ENCODE measurements at places on chromosomes 1 and 21.

DNA sequence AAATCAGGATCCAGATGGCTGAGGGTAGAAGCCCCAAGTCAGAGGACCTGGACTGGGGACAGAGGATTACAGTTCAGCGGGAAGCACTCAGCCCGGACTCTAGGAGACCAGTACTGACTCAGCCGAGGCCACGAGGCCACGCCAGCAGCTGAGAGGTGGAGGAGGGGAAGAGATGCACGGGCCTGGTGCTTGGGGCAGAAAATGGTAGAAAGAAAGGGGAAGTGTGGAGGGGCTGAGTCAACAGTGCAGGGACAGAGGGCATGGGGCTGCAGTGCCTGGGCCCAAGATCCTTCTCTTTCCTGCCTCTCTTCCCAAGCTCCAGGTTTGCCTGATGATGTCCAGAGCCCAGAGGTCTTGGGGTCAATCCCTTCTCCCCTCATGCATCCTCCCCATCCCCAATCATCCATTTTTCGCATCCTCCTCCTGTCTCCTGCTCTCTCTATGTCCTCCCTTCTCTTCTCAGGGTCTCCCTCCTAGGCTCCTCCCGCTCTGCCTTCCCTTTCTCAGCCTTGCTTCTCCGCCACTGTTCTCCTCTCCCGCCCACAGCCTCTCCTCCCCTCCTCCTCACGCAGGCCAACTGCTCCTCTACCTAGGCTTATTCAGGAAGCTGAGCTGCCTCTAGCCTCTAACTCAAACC lies 7.7 kb downstream of the ARHGEF2 start:
- no peak for DNase-seq

DNA sequence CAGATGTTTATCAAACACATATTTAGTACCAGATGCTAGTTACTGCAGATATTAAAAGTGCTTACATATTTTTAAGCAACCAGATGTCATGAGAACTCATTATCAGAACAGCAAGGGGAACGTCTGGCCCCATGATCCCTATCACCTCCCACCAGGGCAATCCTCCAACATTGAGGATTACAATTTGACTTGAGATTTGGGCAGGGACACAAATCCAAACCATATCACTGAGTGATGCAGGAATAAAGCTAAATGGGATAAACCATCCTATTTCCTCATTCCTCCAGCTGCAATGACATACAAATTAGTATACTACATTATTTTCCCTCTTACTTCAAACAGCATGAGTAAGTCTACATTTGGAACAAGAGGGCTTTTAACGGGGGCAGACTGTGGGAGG lies 3.1 kb upstream of the KCNK2 start:
- DNase-seq = no peak

DNA sequence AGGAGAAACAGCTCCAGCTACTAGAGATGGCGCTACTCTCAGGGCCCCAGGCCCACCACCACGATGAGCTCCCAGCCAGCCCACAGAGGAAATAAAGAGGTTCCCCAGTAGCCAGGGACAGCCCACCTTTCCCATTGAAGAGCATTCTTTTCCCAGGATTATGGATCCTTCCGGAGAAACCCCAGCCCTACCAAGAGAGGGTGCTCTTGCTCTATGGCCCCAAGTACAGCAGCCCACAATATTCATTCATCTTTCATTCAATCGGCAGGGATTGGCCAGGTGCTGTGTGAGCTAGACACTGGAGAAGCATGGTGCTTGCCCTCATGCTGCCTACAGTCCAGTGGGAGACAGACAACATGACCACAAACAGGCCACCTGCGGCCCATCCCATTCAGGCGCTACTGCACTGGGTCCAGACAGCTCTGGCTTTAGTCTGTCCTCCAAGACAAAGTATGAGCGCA lies 29.9 kb downstream of the PMVK start:
- DNase-seq = no peak

GRCh38 chr1:58779801-58780382 lies 4.0 kb downstream of the JUN start:
- DNase-seq = no peak

GRCh38 chr1:182391028-182391361 lies 595 bp downstream of the GLUL start:
- DNase-seq = peak; percentile 8

All from naive thymus-derived CD4-positive, alpha-beta T cell (primary cell).